Hematopoietic multipotent progenitor cell (in vitro differentiated cells): ENCODE measurements at places on chromosomes 11 and 22.

- peak; percentile 96 for DNase-seq
Observed at GRCh38 chr11:67288452-67289225, 464 bp upstream of the ANKRD13D start.

GRCh38 chr11:28627690-28628255 is 519.6 kb downstream of the METTL15 start:
- DNase-seq: no peak

DNA sequence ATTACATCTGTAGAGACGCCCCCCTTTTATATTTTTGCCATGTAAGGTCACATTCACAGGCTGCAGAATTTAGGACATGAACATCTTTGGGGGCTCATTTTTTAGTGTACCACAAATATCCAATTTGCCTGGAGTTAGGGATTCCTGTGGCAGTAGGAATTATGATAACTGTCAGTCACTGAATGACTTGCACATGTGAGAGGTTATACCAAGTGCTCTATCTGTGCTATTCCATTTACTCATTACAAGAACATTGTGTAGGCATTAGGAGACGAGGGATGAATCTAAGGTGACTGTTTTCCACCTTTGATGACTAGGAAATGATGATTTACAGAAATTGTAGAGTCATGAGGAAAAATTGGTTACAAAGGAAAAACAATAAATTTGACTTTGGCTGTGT is 79.3 kb downstream of the LIF start:
- no peak for DNase-seq

DNA sequence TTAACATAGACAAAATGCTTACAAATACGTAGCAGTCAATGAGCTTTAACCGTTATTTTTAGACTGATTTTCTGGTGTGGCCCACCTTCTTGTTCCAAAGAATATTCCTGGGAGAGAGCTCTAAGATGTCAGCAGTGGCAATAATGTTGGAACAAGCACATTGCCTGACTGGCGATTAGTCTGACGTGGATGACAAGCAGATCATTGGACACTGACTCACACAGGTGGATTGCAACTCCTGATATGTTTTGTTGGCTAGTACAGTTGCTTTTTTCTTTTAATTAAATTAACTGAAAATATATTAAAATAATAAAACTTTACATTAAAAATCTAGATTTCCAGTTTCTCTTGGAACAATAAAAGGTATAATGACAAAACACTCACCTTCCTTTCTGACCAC is 78.0 kb downstream of the TENM4 start:
- no peak for DNase-seq

GRCh38 chr11:14306481-14306880 is 52.5 kb downstream of the RRAS2 start:
- DNase-seq: no peak

- no peak for DNase-seq
Observed at GRCh38 chr11:128179039-128179438, 408.3 kb downstream of the ETS1 start.

DNA sequence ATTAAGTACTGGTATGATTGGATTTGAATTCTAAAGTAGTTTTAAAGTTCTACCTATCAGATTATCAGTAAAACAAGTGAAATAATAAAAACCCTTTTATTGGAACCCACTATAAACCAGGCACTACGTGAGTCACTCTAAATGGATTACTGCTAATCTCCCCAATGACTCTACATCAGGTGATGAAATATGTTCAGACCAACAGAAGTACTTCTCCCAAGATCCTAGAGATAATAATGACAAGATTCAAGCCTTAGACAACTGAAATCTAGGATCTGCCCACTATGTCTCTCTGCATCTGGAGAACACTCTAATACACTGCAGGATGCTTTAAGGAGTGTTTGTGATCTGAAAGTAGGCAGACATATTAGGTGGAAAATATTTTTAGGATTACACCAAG is 652.1 kb upstream of the CHORDC1 start:
- no peak for DNase-seq

GRCh38 chr11:64754919-64755662 is 4.7 kb downstream of the PYGM start:
- DNase-seq: no peak

- DNase-seq: no peak
Observed at GRCh38 chr11:32779136-32779535, 15.3 kb downstream of the CCDC73 start.

DNA sequence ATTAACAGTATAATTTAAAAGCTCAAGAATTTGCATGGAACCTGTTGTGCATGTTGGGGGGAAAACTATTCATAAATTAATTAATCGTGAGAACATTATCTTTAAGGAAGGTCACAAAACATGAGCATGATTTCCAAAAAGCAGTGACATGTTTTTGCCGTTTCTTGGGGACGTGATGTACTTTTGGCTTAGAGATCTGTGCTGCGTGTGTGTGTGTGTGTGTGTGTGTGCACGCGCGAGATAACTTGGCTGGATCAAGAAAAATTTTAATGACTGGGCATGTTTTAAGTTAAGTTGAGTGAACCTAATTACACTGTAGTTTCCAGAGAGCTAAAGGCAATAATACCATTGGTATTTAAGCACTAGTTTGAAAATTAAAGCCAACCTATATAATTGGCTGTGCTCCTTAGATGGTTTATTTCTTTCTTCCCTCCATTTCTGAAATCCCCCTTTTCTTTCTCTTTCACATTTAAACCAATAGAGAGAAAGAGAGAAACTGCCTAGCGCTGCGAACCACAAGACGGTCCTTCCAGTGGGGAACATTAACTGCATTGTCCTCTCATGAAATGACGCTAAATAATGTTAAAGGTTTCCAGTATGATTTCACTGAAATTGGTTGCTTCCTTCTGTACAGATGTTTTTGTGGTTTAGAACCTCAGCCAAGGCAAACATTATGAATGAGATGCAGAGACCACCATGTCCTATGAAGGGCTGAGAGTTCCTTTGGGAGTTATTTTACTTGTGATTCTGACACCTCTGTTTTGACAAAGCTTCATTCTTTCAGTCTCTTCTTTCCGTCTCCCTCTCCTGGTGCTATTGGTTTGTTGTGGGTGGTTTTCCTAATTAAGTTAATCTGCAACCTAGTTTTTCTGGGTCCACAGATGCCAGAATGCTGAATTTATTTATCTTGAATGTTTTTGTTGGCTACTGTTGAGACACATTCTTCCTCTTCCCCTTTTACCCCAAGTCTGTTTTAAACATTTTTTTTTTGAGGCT is 51.7 kb downstream of the ZBTB16 start:
- DNase-seq: no peak

- DNase-seq: no peak
Observed at GRCh38 chr11:8352876-8353505, 89.3 kb upstream of the LMO1 start.

GRCh38 chr22:45891471-45891995 is 85.4 kb downstream of the WNT7B start:
- no peak for DNase-seq

GRCh38 chr11:47302853-47303252 is 32.9 kb downstream of the MADD start:
- DNase-seq: peak; percentile 2

- no peak for DNase-seq
Observed at GRCh38 chr22:24028533-24028932, 17.4 kb downstream of the CABIN1 start.
